ENCODE measurements at places on chromosomes 7 and 10. TPM values are rescaled to one million over a fixed set of nuclear protein-coding genes. Genes with fewer than 3 reads are reported as not detected.
A peak's percentile ranks its signal among the peaks of the same experiment; 100 is the strongest.

DNA sequence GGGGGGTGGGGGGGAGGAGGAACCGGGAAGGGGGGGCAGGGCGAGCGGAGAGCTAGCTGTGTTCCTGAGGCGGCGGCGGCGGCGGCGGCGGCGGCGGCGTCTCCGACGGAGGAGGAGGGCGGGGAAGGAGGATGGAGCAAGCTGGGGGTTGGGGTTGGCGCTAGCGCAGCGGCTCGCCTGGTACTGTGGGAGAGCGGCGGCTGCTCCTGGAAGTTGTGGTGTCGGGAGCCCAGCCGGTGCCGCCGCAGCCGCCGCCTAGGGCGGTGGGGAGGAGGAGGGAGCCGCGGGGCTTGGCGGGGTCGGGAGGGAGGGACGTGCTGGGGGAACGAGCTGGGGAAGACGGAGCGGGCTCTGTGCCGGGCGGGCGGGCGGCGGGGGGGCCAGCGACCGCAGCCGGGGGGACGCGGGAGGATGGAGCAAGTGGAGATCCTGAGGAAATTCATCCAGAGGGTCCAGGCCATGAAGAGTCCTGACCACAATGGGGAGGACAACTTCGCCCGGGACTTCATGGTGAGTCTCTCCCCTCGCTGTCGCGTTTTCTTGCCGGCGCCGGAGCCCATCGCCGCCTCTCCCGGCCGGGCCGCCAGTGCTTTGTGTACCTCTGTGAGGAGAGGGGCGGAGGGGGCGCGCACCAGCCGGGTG is at the start of gene PTPN12:
PTPN12 (plus strand) TSS at position 160 of the 642 bp plus-strand sequence; CDS start at position 412, 252 bp downstream.
- H3K36me3 ChIP-seq, result no peaks in the 10 kb centered on the region
- DNase-seq, result peak; percentile 26
- no peaks in the 10 kb centered on the region for H3K27me3 ChIP-seq
- H3K4me1 ChIP-seq, result peaks cover 23% of the 10 kb centered on the region
- peak within 1 kb of the TSS; percentile 86 for H3K4me3 ChIP-seq

- no peak for DNase-seq
- no peaks in the 10 kb centered on the region for H3K4me1 ChIP-seq
- peaks cover 21% of the 10 kb centered on the region for H3K36me3 ChIP-seq
These were observed 125.9 kb downstream of the PIP4K2A start for GRCh38 chr10:22588462-22588861.

The C7orf33 gene
- not detected for total RNA-seq

DNA sequence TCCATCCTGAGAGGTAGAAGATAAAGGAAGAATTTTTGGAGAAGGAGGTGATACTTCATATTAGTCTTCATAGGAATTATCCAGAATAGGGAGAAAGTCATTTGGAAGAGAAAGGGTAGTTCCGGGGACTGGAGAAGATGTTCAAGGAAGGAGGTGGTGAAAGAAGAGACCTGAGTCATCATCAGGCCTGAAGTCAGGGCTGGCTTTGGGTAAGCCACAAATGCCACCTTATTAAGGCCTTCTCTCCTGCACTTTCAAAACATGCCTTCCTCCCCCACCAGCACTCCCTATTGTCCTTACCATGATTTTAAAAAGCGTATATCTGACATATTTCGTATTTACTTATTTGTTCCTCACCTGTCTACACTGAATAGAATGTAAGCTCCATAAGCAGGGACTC is 112.2 kb upstream of the LRGUK start:
- H3K27ac ChIP-seq, result no peak overlapping the region
- no peak for DNase-seq
- no peaks in the 10 kb centered on the region for H3K36me3 ChIP-seq
- no peak overlapping the region for H3K4me3 ChIP-seq

The RPEL1 gene
- not detected for total RNA-seq
